Esophagus muscularis mucosa (tissue), 4 donors: ENCODE measurements at places on chromosomes 12 and 14. TPM values are rescaled to one million over a fixed set of nuclear protein-coding genes. Genes with fewer than 3 reads are reported as not detected.
A peak's percentile ranks its signal among the peaks of the same experiment; 100 is the strongest.

KRT80 gene
- 0.11 TPM for total RNA-seq

DNA sequence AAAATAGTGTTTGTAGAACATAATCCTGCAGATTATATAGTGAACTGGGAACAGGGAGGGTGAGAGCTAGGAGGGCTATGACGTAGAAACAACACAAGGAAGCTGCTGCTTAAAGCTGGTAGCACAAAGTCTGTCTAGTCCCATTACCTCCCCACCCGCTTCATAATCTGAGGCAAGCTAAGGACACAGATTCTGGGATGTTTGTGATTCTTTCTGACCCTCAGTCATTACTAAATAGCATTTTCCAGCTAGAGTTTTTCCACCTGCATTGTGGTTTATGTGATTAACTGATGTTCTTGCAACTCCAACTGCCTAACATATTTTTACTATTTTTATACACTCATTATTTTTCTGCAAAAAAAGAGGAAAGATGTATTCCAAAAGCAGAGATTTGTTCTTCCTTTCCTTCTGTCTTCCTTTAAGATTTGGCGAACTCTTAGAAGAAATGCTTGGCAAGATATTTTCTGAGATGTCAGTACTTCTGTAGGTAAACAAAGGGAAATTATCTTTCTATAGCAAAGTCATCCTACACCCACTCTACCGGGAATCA, 293.2 kb upstream of the FAR2 start:
- H3K27me3 ChIP-seq: no peaks in the 10 kb centered on the region
- no peak overlapping the region for H3K4me3 ChIP-seq
- DNase-seq: no peak
- no peaks in the 10 kb centered on the region for H3K36me3 ChIP-seq
- H3K4me1 ChIP-seq: no peaks in the 10 kb centered on the region

- H3K27me3 ChIP-seq: no peaks in the 10 kb centered on the region
- H3K36me3 ChIP-seq: no peaks in the 10 kb centered on the region
- H3K27ac ChIP-seq: no peak overlapping the region
- H3K4me1 ChIP-seq: peaks cover 15% of the 10 kb centered on the region
- H3K4me3 ChIP-seq: no peak overlapping the region
Measured at GRCh38 chr14:89534902-89535685, 118.1 kb upstream of the FOXN3 start.

GRCh38 chr14:60510951-60511599, 2.1 kb downstream of the SIX6 start:
- H3K36me3 ChIP-seq: no peaks in the 10 kb centered on the region
- H3K27me3 ChIP-seq: peaks cover 100% of the 10 kb centered on the region
- H3K27ac ChIP-seq: no peak overlapping the region
- H3K4me3 ChIP-seq: peak overlapping the region; percentile 25

DNA sequence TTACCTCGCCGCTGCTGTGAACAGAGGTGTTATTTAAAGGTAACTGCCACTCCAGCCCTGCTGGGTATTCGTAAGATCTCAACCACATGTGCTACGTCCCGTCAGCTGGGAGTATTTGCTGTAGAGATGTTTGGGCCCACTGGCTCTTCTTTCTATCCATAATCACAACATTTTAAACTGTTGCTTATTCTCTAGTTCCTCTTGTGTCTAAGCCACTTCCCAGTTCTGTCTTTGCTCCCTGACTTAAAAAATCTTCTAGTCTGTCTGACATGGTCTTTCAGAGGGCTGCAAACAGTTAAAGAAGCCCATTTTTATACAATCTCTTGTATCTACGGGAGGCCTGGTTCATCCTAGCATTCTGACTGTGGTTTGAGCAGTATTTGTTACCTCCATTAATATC, 33.2 kb upstream of the HELB start:
- no peak for DNase-seq
- no peaks in the 10 kb centered on the region for H3K4me1 ChIP-seq
- no peaks in the 10 kb centered on the region for H3K27me3 ChIP-seq
- H3K36me3 ChIP-seq: no peaks in the 10 kb centered on the region
- H3K27ac ChIP-seq: no peak overlapping the region

DNA sequence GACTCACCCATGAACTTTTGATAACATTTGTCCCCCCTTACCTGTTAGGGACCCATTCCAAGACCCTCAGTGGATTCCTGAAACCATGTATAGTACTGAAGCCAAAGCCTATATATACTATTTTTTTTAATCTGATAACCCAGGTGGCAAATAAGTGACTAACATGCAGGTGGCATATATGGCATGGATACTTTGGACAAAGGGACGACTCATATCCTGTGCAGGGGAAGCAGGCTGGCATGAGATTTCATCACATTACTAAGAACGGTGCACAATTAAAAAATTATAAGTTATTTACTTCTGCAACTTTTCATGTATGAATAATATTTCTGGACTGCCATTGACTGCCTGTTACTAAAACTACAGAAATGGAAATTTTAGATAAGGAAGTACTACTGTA, 880.1 kb upstream of the FBXO33 start:
- no peak overlapping the region for H3K4me3 ChIP-seq
- no peak overlapping the region for H3K27ac ChIP-seq
- H3K27me3 ChIP-seq: no peaks in the 10 kb centered on the region
- no peak for DNase-seq
- no peaks in the 10 kb centered on the region for H3K36me3 ChIP-seq

DNA sequence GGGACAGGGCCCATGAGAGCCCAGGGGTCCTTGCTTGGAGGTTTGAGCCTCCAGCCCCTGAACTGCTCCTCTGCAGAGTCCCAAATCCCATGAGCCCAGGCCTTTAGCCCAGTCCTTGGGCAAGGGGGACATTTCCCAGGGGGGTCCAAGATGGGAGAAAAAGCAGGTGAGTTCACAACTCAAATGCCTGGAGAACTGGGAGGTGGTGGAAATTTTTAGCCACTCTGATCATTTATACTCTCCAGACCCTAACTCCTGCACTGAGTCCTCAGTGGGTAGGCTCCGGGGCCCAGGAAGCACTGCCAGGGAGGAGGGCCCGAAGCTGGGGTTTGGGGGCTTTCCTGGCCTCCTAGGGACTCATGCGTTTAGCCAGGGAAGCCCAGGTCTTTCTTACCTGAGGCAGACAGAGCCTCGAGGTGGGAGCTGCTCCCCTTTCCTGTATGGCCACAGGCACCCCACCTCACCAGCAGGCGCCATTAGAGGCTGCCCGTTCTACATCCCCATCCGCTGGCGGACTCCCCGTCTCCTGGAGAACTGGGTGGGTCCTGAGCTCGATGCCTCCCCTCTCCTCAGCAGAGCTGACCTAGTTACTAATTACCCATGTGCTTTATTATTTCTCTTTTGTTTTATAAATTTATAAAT, 998 bp downstream of the HNF1A start:
- no peak overlapping the region for H3K27ac ChIP-seq
- no peaks in the 10 kb centered on the region for H3K27me3 ChIP-seq
- peaks cover 11% of the 10 kb centered on the region for H3K4me1 ChIP-seq
- no peak for DNase-seq
- H3K4me3 ChIP-seq: no peak overlapping the region

IFNG gene
- total RNA-seq: not detected

DNA sequence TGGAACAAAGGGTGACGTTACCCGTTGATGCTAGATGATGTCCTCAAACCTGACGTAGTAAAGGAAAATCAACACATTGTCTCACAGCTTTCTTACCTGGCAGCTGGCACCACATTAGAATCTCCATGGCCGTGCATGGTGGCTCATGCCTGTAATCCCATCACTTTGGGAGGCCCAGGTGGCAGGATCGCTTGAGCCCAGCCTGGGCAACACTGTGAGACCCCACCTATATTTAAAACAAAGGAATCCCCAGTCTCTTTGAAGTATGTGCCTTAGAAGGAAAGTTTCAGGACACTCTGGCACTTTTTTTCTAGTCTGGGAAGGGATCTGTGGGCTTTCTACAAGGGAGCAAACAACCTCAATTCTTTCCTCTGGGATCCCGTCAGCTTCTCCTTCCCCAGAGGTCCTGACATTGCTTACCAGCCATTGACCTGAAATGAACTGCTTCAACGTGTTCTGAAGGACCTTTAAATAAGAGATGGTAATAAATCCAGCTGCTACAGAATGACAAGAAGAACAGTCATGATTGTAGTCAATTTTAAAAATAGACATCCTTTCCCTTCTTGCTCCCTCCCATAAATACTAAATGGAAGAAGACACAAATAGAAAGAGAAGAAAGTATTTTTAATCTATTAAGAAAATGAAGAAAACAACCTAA, 33.7 kb upstream of the TTC7B start:
- no peaks in the 10 kb centered on the region for H3K4me1 ChIP-seq
- no peak for DNase-seq
- H3K36me3 ChIP-seq: no peaks in the 10 kb centered on the region

HOXC11 gene
- not detected for total RNA-seq

TAS2R46 gene
- total RNA-seq: 1.1 TPM

GDF11 gene
- 7.4 TPM for total RNA-seq

GRCh38 chr12:61667676-61668075, 592.5 kb upstream of the USP15 start:
- H3K36me3 ChIP-seq: no peaks in the 10 kb centered on the region
- H3K27me3 ChIP-seq: no peaks in the 10 kb centered on the region
- no peaks in the 10 kb centered on the region for H3K4me1 ChIP-seq
- no peak overlapping the region for H3K27ac ChIP-seq
- H3K4me3 ChIP-seq: no peak overlapping the region

GRCh38 chr14:76420827-76421226, 44.9 kb downstream of the ESRRB start:
- H3K36me3 ChIP-seq: no peaks in the 10 kb centered on the region
- H3K27ac ChIP-seq: no peak overlapping the region
- DNase-seq: no peak
- H3K27me3 ChIP-seq: no peaks in the 10 kb centered on the region
- H3K4me1 ChIP-seq: no peaks in the 10 kb centered on the region
- H3K4me3 ChIP-seq: no peak overlapping the region

- no peaks in the 10 kb centered on the region for H3K27me3 ChIP-seq
- H3K27ac ChIP-seq: no peak overlapping the region
- H3K4me3 ChIP-seq: no peak overlapping the region
- peaks cover 4% of the 10 kb centered on the region for H3K4me1 ChIP-seq
- H3K36me3 ChIP-seq: no peaks in the 10 kb centered on the region
Measured at GRCh38 chr14:64979336-64980074, 7.2 kb upstream of the FNTB start.

DNA sequence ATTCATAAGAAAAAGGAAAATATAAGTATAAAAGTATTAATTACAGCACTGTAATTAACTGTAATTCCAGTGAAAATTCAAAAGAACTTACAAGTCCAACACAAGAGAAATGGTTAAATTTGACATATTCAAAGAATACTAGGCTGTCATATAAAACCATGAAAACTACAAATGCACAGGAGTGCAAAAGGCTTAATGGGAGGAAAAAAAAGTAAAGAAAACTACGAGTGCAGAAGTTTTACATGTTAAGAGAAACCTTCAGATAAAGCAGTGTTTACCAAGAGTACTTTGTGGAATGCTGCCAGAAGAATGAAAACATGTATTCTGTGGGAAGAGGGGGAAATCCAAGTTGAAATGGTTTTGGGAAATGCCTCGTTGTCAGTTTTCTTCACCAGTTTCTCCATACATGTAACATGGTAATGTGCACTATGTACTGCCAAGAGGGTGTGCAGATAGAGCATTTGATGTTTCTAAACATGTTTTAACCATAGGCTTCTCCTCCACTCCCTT, 9.1 kb downstream of the HEATR5A start:
- no peak for DNase-seq
- no peaks in the 10 kb centered on the region for H3K36me3 ChIP-seq
- no peak overlapping the region for H3K4me3 ChIP-seq
- H3K27ac ChIP-seq: no peak overlapping the region

DNA sequence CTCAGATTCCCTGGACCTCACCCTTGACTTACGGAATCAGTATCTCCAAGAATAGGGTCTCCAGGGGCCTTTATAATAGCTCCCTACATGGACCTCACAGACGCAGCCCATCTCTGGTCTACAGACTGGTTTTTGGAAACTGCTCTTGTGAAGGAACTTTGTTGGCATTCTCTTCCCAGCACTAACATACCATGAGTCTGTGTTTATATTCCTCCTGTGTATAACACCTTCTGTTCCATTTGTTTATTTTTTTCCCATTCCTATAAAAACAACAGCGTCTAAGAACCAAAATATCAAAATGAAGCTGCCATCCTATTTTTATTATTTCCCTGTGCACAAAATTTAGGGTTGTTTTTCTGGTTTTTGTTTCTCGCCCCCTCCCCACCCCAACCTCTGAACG, 131.1 kb downstream of the NEDD1 start:
- DNase-seq: no peak
- H3K27me3 ChIP-seq: no peaks in the 10 kb centered on the region
- no peaks in the 10 kb centered on the region for H3K4me1 ChIP-seq
- no peaks in the 10 kb centered on the region for H3K36me3 ChIP-seq
- no peak overlapping the region for H3K27ac ChIP-seq
- H3K4me3 ChIP-seq: no peak overlapping the region

TAS2R13 gene
- 1.7 TPM for total RNA-seq

GRCh38 chr12:53964315-53964713, 8.6 kb upstream of the HOXC11 start:
- H3K36me3 ChIP-seq: no peaks in the 10 kb centered on the region
- H3K4me3 ChIP-seq: no peak overlapping the region
- H3K4me1 ChIP-seq: peaks cover 4% of the 10 kb centered on the region

MYH7 gene
- 0.11 TPM for total RNA-seq

- no peak overlapping the region for H3K27ac ChIP-seq
- H3K36me3 ChIP-seq: no peaks in the 10 kb centered on the region
- H3K27me3 ChIP-seq: no peaks in the 10 kb centered on the region
- H3K4me1 ChIP-seq: peaks cover 9% of the 10 kb centered on the region
- no peak overlapping the region for H3K4me3 ChIP-seq
Measured at GRCh38 chr12:25496098-25496587, 56.9 kb downstream of the LMNTD1 start.

- no peaks in the 10 kb centered on the region for H3K27me3 ChIP-seq
- no peak for DNase-seq
Measured at GRCh38 chr12:111212814-111213456, 156.0 kb downstream of the PHETA1 start.

DNA sequence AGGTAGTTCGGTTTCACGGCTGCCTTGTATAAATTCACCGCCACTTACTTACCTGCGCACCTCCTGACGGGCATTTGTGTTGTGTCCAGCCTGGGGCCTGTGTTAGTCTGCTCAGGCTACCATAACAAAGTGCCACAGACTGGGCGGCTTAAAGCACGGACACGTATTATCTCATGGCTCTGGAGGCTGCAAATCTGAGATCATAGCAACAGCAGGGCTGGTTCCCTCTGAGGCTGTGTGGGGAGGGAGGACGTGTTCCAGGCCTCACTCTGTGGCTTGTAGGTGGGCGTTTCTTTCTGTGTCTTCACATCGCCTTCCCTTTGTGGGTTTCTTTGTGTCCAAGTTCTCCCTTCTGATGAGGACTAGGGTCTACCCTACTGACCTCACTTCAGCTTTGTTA, 93.5 kb upstream of the FZD10 start:
- no peak overlapping the region for H3K27ac ChIP-seq
- H3K4me3 ChIP-seq: no peak overlapping the region
- peaks cover 26% of the 10 kb centered on the region for H3K27me3 ChIP-seq
- no peaks in the 10 kb centered on the region for H3K4me1 ChIP-seq
- DNase-seq: no peak
- H3K36me3 ChIP-seq: no peaks in the 10 kb centered on the region

ERP27 gene
- total RNA-seq: 1.0 TPM

- peaks cover 84% of the 10 kb centered on the region for H3K4me1 ChIP-seq
- H3K27ac ChIP-seq: peak overlapping the region; percentile 89
- no peaks in the 10 kb centered on the region for H3K36me3 ChIP-seq
- H3K4me3 ChIP-seq: peak overlapping the region; percentile 99
- DNase-seq: no peak
- H3K27me3 ChIP-seq: no peaks in the 10 kb centered on the region
Measured at GRCh38 chr14:103716091-103716801, 636 bp downstream of the ZFYVE21 start.
